Muscle of leg (tissue), 16 donors: ENCODE measurements at places on chromosomes 3 and 15. TPM values are rescaled to one million over a fixed set of nuclear protein-coding genes. Genes with fewer than 3 reads are reported as not detected.
A peak's percentile ranks its signal among the peaks of the same experiment; 100 is the strongest.

PRR20G gene
- total RNA-seq, result not detected

PLCB2 gene
- total RNA-seq, result 4.8 TPM

TGM4 gene
- not detected for total RNA-seq

MUC20 gene
- 0.66 TPM for total RNA-seq

VEPH1 gene
- 1.2 TPM for total RNA-seq

ZMYND10 gene
- 0.49 TPM for total RNA-seq

- H3K36me3 ChIP-seq, result peaks cover 38% of the 10 kb centered on the region
- H3K4me1 ChIP-seq, result no peaks in the 10 kb centered on the region
- no peak overlapping the region for H3K27ac ChIP-seq
- no peak overlapping the region for H3K4me3 ChIP-seq
- no peaks in the 10 kb centered on the region for H3K27me3 ChIP-seq
These were observed 128.6 kb downstream of the DUT start for GRCh38 chr15:48459571-48460442.

GRCh38 chr15:88529021-88529630 is 17.4 kb downstream of the DET1 start:
- peaks cover 34% of the 10 kb centered on the region for H3K36me3 ChIP-seq
- no peak overlapping the region for H3K27ac ChIP-seq
- no peaks in the 10 kb centered on the region for H3K4me1 ChIP-seq
- H3K27me3 ChIP-seq, result no peaks in the 10 kb centered on the region
- no peak overlapping the region for H3K4me3 ChIP-seq

- H3K27me3 ChIP-seq, result no peaks in the 10 kb centered on the region
- H3K36me3 ChIP-seq, result peaks cover 28% of the 10 kb centered on the region
These were observed 50.5 kb downstream of the ATP1B3 start for GRCh38 chr3:141926929-141927328.

DNA sequence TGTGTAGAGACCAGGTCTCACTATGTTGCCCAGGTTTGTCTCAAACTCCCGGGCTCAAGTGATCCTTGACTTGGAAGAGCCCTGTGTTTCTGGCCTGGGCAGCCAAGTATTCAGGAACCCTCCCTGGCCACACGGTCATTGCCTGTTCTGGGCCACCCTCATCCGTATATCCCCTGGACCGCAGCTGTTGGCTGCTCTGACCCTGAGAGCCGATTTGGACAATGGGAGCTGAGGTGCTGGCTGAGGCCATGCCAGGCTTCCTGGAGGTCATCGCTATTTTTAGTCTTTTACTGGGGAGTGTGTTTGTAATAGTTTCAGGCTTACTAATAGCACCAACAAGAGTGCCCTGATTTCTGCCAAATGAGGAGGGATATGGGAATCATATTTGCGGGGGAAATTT is 60.7 kb downstream of the ADAMTS7 start:
- DNase-seq, result no peak
- no peak overlapping the region for H3K4me3 ChIP-seq
- H3K36me3 ChIP-seq, result no peaks in the 10 kb centered on the region
- no peak overlapping the region for H3K27ac ChIP-seq
- peaks cover 33% of the 10 kb centered on the region for H3K4me1 ChIP-seq
- no peaks in the 10 kb centered on the region for H3K27me3 ChIP-seq

- H3K4me3 ChIP-seq, result no peak overlapping the region
- peaks cover 4% of the 10 kb centered on the region for H3K4me1 ChIP-seq
- DNase-seq, result no peak
- no peaks in the 10 kb centered on the region for H3K27me3 ChIP-seq
- H3K27ac ChIP-seq, result no peak overlapping the region
These were observed 6.6 kb upstream of the STARD5 start for GRCh38 chr15:81330366-81331090.

GRCh38 chr3:99114565-99115291 is 213.2 kb upstream of the DCBLD2 start:
- H3K27me3 ChIP-seq, result no peaks in the 10 kb centered on the region
- DNase-seq, result no peak
- H3K36me3 ChIP-seq, result no peaks in the 10 kb centered on the region
- H3K4me1 ChIP-seq, result no peaks in the 10 kb centered on the region

DNA sequence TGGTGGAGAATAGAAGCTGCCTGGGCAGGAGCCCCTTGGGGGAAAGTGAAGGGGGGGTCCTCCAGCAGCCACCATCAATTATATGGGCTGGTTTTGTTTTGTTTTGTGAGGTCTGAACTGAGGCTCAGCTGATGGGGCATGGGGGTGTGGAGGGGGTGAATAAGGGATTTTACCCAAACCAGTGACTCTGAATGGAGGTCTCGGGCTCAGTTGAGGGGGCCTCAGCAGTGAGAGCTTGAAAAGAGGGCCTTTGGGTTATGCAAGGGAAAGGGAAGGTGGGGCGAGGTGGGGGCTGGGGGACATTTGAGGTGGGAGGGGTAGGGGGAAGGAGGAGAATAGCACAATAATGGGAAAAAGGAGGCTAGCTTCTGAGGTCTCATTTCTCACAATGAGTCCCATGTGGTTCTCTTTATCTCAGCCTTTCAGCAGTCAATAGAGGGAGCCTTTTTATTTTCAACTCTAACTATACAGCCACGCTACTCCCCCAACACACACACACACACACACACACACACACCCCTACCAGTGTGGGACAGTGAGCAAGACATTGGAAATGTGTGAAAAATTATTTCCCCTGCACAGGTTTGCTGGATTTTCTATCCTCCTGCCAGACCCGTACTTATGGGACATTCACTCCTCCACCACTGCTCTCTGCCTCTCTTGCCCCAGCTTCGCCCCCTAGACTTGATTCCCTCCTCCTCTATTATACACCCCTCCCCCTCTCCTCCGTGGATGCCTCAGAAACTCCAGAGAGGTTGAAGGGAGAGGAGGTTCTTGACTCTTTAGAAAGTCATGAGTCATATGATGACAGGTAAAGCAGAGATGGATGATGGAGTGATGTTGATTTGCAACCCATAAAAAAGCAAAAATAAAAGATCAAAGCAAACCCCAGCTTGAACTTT is 96.0 kb downstream of the GTPBP8 start:
- no peaks in the 10 kb centered on the region for H3K27me3 ChIP-seq
- H3K4me3 ChIP-seq, result no peak overlapping the region
- no peak for DNase-seq
- no peak overlapping the region for H3K27ac ChIP-seq
- H3K36me3 ChIP-seq, result no peaks in the 10 kb centered on the region
- H3K4me1 ChIP-seq, result peaks cover 6% of the 10 kb centered on the region

GRCh38 chr3:58298190-58298589 is 7.9 kb upstream of the RPP14 start:
- peaks cover 10% of the 10 kb centered on the region for H3K4me1 ChIP-seq
- no peak overlapping the region for H3K4me3 ChIP-seq
- no peak overlapping the region for H3K27ac ChIP-seq
- no peaks in the 10 kb centered on the region for H3K36me3 ChIP-seq
- no peak for DNase-seq

DNA sequence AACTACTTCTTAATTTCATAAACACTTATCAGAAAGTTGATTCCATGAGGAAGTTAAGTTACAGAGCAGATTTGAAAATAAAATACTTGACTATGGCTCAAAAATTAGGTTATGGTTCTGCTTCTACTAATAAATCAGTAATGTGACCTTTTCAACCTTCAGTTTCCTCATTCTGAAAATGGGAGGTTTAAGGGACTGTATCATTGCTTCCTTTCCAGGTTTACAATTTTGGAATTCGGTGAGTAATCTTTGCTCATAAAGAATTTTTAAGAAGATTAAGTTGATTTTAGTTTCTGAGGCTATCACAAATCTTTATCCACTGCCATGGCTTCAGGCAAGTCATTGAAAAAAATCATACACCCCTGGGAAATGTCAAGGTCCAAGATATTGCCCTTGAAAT is 1061.2 kb downstream of the DIPK2A start:
- H3K4me1 ChIP-seq, result no peaks in the 10 kb centered on the region
- no peak for DNase-seq
- no peak overlapping the region for H3K4me3 ChIP-seq
- H3K27me3 ChIP-seq, result no peaks in the 10 kb centered on the region

GRCh38 chr3:134869153-134869726 is 74.2 kb downstream of the EPHB1 start:
- H3K4me3 ChIP-seq, result no peak overlapping the region
- no peaks in the 10 kb centered on the region for H3K4me1 ChIP-seq
- H3K36me3 ChIP-seq, result no peaks in the 10 kb centered on the region
- no peaks in the 10 kb centered on the region for H3K27me3 ChIP-seq
- DNase-seq, result no peak

DNA sequence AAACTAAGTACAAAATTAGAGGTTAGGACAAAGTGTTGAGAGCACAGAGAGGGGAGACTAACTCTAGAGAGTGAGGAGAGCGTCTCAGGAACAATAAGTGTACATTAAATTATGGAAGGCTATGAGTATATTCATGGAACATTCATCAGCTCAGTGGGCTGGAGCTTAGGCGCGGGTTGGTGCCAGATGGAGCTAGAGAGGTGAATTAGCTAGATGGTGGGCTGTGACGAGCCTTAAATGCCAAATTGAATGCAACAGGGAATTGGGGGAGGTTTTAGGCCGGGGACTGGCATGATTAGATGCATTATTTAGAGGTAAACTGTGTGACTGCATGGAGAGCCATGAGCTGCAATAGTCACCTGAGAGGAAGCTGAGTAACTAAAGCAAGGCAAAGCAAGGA is 97.1 kb downstream of the TMEM108 start:
- no peak for DNase-seq
- H3K36me3 ChIP-seq, result no peaks in the 10 kb centered on the region
- H3K4me3 ChIP-seq, result no peak overlapping the region
- no peaks in the 10 kb centered on the region for H3K27me3 ChIP-seq
- no peak overlapping the region for H3K27ac ChIP-seq
- H3K4me1 ChIP-seq, result no peaks in the 10 kb centered on the region

DNA sequence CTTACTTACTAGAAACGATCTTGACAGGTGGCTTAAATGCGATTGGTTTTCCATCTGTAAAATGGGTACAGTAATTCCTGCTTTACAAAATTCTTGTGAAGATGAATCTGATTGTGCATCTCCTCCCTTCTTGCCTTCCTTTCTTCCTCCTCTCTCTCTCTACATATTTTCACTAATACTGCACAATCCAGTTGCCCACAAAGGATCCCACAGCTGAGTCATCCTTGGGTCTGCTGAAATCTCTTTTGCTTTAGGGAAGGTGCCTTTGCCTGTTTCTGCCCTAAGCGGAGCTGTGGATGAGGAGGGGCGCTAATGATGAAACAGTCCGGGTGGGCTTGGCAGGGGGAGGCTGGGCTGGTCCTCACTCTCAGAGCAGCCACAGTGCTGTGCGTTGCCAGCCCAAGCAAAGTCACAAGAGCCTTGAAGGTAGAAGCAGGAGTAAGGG is 46.1 kb downstream of the AMOTL2 start:
- no peaks in the 10 kb centered on the region for H3K27me3 ChIP-seq
- H3K4me3 ChIP-seq, result no peak overlapping the region
- H3K4me1 ChIP-seq, result peaks cover 41% of the 10 kb centered on the region
- H3K36me3 ChIP-seq, result no peaks in the 10 kb centered on the region
- DNase-seq, result no peak

DNA sequence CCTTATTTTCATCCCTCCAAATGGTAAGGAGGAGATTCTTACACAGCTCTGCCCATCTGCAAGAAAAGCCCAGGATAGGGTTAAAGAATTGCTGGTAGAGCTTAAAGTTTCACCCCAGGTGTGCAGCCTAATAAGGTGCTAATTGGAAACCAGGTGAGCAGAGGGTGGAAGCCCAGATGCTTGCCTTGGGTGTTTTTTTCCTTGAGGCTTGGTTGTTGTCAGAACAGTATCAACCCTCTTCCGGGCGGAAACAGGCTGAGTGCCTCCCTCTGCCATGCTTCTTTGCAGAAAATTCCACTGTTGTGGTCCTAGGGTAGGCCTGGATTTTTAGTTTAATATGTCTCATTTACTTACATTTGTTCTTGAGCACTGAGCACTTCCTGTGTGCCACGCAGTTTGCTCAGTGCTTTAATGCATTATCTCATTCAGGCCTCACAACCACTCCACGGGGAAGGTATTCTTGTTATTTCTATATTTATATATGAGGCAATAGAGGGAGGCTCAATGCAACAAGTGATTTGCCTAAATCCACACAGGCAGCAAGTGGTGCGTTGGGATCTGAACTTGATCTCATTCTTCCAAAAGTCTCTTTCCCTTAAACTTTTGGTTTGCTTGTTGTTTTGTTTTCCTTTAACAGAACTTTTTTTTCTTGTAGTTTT is 115.0 kb upstream of the LRIG1 start:
- no peak overlapping the region for H3K27ac ChIP-seq
- no peak for DNase-seq
- no peaks in the 10 kb centered on the region for H3K27me3 ChIP-seq
- H3K36me3 ChIP-seq, result no peaks in the 10 kb centered on the region
- no peak overlapping the region for H3K4me3 ChIP-seq

GRCh38 chr3:41092844-41093243 is 106.5 kb upstream of the CTNNB1 start:
- H3K4me1 ChIP-seq, result peaks cover 3% of the 10 kb centered on the region
- H3K27ac ChIP-seq, result no peak overlapping the region
- peak; percentile 26 for DNase-seq

- DNase-seq, result no peak
- peaks cover 15% of the 10 kb centered on the region for H3K36me3 ChIP-seq
- H3K27me3 ChIP-seq, result no peaks in the 10 kb centered on the region
- no peak overlapping the region for H3K4me3 ChIP-seq
- no peaks in the 10 kb centered on the region for H3K4me1 ChIP-seq
- H3K27ac ChIP-seq, result no peak overlapping the region
These were observed 61.6 kb downstream of the ATP2C1 start for GRCh38 chr3:130955481-130955880.

- no peak overlapping the region for H3K4me3 ChIP-seq
- no peaks in the 10 kb centered on the region for H3K27me3 ChIP-seq
- no peaks in the 10 kb centered on the region for H3K4me1 ChIP-seq
These were observed 5.1 kb downstream of the ABHD5 start for GRCh38 chr3:43695863-43696262.

GRCh38 chr3:195896361-195897080 is 11.8 kb downstream of the TNK2 start:
- DNase-seq, result peak; percentile 94
- H3K27ac ChIP-seq, result peak overlapping the region; percentile 89
- H3K36me3 ChIP-seq, result peaks cover 6% of the 10 kb centered on the region
- peak overlapping the region; percentile 45 for H3K4me3 ChIP-seq
- H3K4me1 ChIP-seq, result peaks cover 82% of the 10 kb centered on the region

GRCh38 chr15:32833379-32833821 is 115.6 kb downstream of the GREM1 start:
- peaks cover 4% of the 10 kb centered on the region for H3K27me3 ChIP-seq
- no peak overlapping the region for H3K4me3 ChIP-seq
- no peaks in the 10 kb centered on the region for H3K36me3 ChIP-seq
- DNase-seq, result no peak

GRCh38 chr3:153972862-153973261 is 148.3 kb upstream of the ARHGEF26 start:
- peaks cover 11% of the 10 kb centered on the region for H3K4me1 ChIP-seq
- H3K36me3 ChIP-seq, result no peaks in the 10 kb centered on the region
- DNase-seq, result no peak
- H3K4me3 ChIP-seq, result no peak overlapping the region

GRCh38 chr3:157531771-157532170 is 28.6 kb upstream of the VEPH1 start:
- H3K4me1 ChIP-seq, result no peaks in the 10 kb centered on the region
- DNase-seq, result no peak
- H3K36me3 ChIP-seq, result no peaks in the 10 kb centered on the region
- no peak overlapping the region for H3K27ac ChIP-seq

DNA sequence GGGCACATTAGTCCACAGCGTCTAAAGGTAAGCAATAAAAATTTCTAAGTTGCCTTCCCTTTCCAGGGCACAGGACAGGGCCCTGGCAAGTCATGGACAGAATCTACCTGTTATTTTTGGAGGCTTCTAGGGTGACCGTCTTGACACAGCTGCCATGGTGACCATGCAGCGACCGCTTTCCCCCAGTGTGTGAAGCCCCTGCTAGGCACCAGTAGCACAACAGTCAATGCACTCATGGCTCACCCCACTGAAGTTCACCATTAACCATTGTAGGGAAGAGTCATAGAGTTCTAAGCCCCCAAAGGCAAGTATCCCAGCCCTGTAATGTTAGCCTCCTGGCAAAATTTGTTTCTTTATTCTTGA is 43.8 kb upstream of the SLCO2A1 start:
- no peaks in the 10 kb centered on the region for H3K27me3 ChIP-seq
- H3K27ac ChIP-seq, result no peak overlapping the region
- peaks cover 14% of the 10 kb centered on the region for H3K4me1 ChIP-seq
- no peaks in the 10 kb centered on the region for H3K36me3 ChIP-seq
- no peak for DNase-seq
